Liver (tissue), 10 donors: ENCODE measurements at places on chromosomes 4 and X. TPM values are rescaled to one million over a fixed set of nuclear protein-coding genes. Genes with fewer than 3 reads are reported as not detected.

DNA sequence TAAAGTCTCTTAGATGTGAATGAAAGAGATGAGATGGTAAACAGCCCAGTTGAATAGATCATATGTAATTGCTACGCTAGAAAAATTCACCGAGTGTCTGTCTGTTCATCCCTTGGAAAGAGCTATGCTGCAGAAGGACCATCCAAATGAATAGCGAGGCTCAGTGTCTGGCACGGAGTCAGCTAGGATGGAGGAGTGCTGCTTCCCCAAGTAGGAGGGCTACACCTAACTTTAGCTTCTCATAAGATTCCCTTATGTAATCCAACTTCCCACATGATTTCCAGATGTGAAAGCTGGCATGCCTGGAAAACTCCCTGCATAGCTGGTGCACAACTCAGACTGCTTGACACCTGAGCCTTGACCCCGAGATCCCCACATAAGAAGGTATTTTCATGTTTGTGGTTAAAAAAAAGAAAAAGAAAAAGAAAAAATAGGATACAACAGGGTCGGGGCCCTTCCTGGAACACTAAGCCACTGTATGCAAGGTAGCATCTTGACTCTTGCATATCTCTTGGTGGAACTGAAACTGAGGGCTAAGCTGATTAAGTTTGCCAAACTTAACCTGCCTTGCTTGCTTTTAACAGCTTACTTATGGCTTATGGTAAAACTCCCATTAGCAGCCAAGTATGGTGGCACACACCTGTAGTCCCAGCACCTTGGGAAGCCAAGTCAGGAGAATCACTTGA lies 82.3 kb downstream of the FREM3 start:
- no peak for DNase-seq

DNA sequence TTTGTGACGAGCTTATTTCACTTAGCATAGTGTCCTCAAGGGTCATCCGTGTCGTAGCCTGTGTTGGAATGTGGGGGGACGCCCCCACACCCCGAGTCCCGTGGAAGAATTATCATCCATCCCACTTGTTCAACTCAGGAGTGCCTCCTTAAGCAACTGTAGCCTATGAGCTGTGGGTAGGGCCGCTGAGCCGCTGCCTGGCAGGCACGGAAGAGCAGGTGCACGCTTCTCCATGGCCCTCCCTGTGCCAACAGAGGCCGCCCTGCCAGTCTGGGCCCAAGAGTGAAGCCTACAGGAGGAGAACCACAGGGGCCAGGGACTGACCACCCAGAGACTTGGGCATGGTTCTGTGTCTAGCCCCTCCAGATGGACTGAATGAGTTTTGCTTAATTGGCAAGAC lies 2.3 kb upstream of the RGS12 start:
- peak; percentile 29 for DNase-seq

DNA sequence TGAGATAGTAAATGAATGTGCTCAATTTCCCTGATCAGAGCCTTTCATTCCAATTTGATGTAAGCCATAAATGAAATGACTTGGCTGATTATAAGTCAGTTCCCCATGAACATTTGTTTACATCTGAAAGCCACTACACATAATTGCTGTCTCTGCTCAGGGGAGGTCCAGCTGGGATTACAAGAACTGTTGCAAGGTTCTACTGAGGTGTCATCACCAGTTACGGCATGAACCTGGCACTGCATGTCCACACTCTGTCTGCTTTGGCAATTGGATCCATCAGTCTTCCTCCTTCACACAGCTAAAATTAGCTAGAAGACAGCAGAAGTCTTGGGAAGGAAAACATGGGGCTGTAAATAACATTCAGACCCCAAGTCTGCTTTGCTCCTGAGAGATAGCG lies 12.8 kb upstream of the MBNL3 start:
- DNase-seq: no peak

DNA sequence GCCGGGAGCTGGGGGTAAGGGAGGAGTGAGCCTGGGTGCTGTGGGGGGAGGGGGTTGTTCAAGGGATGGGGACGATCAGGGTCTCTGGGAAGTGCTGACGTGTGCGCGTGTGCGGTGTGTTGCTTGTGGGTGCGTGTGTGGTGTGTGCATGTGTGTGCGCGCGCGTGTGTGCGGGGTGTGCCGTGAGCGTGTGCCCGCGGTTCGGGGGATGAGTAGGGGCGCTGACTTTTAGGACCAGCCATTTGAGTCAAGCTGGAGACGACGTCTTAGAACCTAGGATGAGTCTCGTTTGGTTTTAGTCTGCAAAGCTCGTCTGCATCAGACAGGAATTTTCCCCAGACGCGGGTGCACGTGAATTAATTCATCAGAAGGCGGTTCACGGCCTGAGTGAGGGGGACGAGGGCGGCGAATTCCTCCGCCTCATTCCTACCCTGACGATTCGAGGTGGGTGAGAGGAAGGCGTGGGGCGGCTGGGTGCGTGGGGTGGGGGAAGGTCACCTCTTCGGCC lies 950 bp upstream of the TMEM271 start:
- no peak for DNase-seq

The WDR17 gene
- 0.84 TPM for total RNA-seq
